ENCODE measurements at places on chromosomes 5 and 9.

GRCh38 chr5:172565455-172565854 lies 75.6 kb upstream of the NEURL1B start:
- DNase-seq, result no peak

DNA sequence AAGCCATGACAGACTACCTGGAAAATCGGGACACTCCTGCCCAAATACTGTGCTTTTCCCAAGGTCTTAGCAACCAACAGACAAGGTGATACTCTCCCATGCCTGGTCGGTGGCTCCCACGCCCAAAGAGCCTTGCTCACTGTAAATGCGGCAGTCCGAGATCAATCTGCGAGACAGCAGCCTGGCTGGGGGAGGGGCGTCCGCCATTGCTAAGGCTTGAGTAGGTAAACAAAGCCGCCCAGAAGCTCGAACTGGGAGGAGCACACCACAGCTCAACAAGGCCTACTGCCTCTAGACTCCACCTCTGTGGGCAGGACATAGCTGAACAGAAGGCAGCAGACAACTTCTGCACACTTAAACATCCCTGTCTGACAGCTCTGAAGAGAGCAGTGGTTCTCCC lies 272.1 kb upstream of the CCNG1 start:
- DNase-seq, result no peak

- no peak for DNase-seq
Measured at GRCh38 chr5:6350277-6351090, 27.9 kb downstream of the MED10 start.

- DNase-seq, result no peak
Measured at GRCh38 chr5:136246122-136246521, 53.2 kb upstream of the SMIM32 start.

GRCh38 chr5:172878933-172879752 lies 45.1 kb downstream of the ERGIC1 start:
- peak; percentile 60 for DNase-seq

DNA sequence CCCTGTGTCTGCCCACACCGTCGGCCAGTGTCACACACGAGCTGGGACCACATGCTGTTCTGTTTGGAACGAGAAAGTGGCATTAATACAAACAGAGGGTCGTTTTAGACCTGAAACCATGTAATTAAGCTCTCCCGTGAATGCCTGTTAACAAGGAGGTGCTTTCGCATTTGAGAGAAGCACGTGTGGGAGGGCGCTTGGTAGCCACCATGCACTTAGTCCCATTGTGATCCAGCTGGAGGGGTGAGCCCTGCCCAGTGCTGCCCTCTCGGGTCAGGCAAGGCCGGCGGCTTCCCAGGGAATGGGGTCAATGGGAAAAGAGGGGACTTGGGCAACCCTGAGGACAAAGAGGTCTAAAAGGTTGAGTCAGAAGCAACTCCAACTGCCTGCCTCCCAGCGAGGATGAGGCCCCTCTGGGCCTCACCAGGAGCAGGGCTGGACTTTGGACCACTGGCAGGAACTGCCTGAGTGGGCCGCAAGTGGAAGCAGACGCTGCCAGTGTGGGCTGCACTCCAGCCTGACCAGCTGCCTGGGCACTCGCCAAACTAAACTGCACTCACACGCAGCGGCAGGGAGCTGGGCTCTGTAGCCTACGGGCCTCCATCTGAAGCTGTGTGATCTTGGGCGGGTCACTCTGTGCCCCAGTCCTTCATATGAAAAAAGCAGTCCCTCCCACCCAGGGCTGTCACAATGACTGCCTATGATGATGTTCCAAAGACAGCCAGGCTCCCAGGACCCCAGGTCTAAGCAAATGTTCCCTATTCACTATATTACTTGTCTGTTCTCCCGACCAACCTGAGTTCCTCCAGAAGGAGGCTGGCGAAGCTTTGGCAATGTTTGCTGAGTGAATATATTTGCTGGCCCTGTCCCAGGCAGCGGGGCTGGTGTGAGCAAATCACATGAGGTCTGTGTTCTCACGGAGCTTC lies 195.7 kb downstream of the CDK5RAP2 start:
- DNase-seq, result no peak

GRCh38 chr5:15500325-15501001 lies 483 bp downstream of the FBXL7 start:
- DNase-seq, result peak; percentile 43

GRCh38 chr5:139439013-139439903 lies at the start of gene DNAJC18:
Gene DNAJC18, minus strand, starts transcription at chr5:139439525. Its CDS starts 80 bp downstream, at chr5:139439445.
- peak; percentile 90 for DNase-seq

Measured in iris pigment epithelial cell (primary cell).